NCI-H510A (cell line): ENCODE measurements at places on chromosomes 7 and 10.

GRCh38 chr10:71771821-71772617 is 1.3 kb downstream of the VSIR start:
- DNase-seq = no peak

DNA sequence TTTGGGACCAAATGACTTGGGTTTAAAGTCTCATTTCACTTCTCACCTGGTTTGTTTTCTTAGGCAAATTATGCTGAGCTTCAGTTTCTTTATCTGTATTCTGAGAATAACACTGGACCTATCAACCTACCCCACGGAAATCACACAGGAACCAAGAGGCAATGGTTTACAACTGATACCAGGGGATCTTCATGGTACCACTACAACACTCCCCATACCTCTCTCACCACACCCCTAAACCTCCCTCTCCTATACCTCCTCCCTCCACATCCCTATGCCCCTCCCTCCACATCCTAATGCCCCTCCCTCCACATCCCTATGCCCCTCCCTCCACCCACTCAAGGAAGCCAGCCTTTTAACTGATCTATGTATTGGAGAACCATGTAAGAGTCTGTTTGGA is 9.9 kb downstream of the FAM204A start:
- no peak for DNase-seq

- no peak for DNase-seq
Observed at GRCh38 chr10:124016804-124017375, 76.5 kb downstream of the CHST15 start.

- DNase-seq = no peak
Observed at GRCh38 chr7:73567846-73568685, 10.3 kb downstream of the TBL2 start.

- no peak for DNase-seq
Observed at GRCh38 chr7:638256-639011, 88.1 kb upstream of the DNAAF5 start.

GRCh38 chr10:78838141-78838657 is 230.6 kb upstream of the ZMIZ1 start:
- no peak for DNase-seq

DNA sequence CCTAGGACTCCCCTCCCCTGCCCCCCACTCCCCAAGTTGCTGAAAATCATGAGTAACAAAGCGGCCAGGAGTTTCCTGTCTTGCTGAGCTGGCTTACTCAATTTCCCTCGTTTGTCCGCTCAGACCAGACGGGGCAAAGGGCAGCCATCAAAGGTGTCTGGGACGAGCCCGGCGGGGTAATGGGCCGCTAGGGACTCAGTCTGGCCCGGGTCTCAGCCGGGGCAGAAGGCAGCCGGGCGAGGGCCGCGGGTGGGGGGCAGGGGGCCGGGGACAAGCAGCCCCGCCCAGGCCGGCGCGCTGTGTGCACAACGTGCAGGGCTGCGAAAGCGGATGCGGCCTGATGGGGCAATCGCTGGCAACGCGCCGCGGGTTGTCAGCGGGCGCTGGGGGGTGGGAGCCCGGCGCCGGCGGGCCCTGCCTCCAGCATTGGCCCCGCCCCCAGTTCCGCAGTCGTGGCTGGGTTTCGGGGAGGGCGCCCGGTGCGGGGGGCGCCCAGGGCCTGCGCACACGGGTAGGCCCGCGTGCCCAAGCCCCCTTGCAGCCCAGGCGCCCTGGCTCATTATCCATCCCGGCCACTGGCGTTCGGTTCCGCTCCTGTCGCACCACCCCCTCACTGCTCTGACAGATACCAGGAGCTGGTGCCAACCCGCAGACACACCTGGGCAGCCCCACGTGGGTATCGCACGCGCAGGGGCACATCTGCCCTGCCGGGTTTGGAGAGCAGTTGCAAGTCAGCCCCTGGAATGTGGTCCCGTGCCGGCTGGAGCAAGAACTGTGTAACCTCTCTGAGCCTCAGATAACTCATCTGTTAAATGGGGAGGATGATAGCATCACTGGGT is 35.1 kb downstream of the DNAJB12 start:
- peak; percentile 80 for DNase-seq

DNA sequence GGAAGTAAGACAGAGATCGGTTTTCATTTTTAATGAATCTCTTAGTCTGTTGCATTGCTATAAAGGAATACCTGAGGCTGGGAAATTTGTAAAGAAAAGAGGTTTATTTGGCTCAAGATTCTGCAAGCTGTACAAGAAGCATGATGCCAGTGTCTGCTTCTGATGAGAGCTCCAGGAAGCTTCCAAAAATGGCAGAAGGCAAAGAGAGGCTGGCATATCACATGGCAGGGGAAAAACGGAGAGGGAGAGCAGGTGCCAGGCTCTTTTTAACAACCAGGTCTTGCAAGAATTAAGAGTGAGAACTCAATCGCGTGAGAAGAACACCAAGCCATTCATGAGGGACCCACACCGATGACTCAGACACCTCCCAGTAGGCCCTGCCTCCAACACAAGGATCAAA is 125.0 kb upstream of the THSD7A start:
- DNase-seq = no peak

DNA sequence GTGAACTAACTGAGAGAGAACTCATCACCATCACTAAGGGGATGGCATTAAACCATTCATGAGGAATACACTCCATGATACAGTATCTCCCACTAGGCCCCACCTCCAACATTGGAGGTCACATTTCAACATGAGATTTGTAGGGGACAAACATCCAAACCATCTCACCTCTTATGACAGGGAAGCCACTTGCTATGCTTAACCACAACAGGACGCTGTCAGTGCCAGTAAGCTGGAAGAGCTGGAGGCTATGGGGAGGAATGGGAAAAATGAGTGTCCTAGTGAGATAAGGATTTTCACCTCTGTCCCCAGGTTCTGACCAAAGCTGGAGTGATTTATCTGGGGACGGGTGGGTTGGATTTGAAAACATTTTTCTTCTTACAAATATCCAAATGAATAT is 17.6 kb downstream of the PLCE1 start:
- no peak for DNase-seq

GRCh38 chr10:96431211-96431970 is 72.6 kb upstream of the OPALIN start:
- DNase-seq = no peak

DNA sequence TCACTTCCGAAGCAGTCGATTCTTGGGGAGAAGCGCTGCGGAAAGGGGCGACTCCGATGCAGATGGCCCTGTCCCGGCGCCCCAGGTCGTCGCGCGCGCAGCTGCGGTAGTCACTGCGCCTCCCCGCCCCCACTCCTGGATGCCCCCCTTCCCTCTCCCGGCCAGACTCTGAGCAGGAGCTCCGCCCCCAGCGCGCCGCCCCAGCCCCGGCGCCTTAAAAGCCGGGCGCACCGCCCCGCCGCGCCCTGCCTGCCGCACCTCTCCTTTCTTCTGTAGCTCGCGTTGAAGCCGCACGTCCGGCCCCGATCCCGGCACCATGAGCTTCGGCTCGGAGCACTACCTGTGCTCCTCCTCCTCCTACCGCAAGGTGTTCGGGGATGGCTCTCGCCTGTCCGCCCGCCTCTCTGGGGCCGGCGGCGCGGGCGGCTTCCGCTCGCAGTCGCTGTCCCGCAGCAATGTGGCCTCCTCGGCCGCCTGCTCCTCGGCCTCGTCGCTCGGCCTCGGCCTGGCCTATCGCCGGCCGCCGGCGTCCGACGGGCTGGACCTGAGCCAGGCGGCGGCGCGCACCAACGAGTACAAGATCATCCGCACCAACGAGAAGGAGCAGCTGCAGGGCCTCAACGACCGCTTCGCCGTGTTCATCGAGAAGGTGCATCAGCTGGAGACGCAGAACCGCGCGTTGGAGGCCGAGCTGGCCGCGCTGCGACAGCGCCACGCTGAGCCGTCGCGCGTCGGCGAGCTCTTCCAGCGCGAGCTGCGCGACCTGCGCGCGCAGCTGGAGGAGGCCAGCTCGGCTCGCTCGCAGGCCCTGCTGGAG is at the start of gene INA:
INA (plus strand) TSS at position 243 of the 817 bp plus-strand sequence; CDS start at position 317, 74 bp downstream.
- DNase-seq = peak; percentile 78

DNA sequence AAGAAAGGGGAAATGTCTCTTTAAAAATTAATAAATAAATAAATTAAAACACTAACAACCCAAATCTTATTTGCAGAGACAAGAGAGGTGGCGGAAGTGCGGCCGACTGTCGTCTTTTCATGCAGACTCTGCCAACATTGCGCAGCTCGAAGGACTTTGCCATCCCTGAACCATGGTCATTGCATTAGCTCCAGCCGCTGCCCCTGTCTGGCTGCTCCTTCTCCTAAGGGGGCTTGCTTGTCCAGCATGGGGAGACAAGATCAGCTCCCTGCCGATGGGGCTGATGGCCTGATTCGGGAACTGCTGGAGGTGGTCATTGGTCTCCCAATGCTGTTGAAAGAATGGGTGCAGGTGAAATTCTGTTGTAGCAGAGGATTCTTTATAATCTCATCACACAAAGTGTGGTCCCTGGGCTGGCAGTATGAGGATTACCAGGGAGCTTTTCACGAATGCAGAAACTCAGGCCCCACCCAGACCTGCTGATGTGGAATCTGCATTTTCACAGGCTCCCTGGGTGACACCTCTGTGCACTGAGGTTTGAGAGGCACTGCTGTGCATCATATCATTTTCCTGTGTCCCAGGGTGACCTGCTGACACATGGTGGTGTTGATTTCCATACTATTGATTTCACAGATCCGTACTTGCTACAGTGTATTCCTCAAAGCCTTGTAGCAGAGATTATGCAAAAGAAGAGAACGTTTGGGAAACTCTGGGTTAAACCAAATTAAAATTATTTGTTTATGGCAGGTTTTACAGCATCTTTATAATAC is 172.4 kb upstream of the ZMIZ1 start:
- no peak for DNase-seq

DNA sequence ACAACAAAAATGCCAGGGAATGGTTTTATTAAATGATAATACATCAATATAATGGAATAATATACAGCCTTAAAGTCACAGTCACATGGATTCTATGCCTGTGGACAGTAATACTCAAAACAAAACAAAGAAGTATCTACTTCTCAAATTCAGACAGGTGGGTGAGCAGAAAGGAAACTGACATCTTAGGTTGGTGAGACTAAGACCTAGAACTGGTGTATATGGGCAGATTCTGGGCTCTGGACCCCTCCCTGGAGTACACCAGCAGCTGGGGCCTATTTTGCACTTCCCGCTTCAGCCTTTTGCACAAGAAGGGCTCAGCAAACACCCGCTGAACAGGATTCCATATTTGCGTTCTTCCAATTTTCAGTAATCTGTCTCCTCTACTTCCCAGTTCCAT is 5.4 kb upstream of the FIS1 start:
- no peak for DNase-seq

DNA sequence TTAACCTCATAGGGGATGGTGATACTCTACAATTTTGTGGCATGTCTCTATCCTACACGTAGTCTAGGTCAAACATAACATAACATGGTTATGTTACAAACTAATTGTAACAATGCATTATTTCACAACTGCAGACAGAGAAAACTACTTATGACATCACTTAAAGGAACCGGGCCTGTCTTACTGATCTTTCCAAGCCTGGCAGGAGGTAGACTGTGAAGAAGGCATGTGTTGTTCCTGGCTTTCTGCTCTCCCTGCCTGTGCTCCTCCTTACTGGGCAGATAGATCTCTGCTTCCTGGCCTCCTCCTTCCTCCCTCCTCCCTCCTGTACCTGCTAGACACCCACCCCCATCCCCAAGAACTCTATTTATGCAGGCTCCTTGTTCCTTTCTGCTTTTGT is 5.4 kb downstream of the CACNB2 start:
- no peak for DNase-seq

- DNase-seq = no peak
Observed at GRCh38 chr10:60809157-60809556, 30.9 kb downstream of the CDK1 start.

DNA sequence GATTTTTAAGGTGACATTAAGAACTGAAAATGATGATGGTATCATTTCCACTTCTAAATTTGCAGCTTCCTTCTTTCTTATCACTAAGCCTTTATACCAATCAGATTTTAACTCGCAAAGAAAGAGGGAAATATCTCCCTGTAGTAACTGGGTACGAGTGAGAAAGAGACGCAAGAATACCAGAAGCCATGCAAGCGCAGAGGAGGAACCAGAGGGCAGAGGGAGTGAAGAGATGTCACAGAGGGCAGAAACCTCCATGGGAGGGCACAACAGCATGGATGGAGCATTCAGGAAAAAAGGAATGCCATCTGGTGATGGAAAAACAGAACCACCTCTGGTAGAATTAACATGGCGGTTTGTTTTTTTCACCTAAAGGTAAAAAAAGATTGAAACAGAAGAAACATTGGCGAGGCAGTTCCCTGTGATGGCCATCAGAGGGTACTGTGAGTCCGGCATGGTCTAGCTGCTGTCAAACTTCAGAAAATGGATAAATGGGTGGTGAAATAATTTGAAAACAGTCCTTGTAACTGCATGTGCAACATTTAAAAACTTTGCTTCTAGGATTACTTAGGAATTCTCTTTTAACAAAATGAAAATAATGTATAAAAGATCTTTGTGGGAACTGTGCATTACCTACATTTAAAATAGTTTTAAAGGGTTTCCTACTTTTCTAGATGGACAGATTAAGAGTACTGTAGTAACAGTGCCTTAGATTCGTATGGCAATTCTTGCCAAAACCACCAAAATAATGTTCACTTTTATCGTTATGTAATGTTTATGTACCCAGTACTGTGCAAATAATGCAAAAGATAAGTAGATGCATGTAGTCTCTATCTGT is 91.8 kb downstream of the ARHGAP12 start:
- DNase-seq = no peak

GRCh38 chr7:22204312-22204711 is 152.6 kb downstream of the RAPGEF5 start:
- DNase-seq = no peak

GRCh38 chr7:140390034-140390433 is 8.3 kb downstream of the SLC37A3 start:
- no peak for DNase-seq

GRCh38 chr10:110076559-110077318 is 69.0 kb downstream of the ADD3 start:
- DNase-seq = no peak

DNA sequence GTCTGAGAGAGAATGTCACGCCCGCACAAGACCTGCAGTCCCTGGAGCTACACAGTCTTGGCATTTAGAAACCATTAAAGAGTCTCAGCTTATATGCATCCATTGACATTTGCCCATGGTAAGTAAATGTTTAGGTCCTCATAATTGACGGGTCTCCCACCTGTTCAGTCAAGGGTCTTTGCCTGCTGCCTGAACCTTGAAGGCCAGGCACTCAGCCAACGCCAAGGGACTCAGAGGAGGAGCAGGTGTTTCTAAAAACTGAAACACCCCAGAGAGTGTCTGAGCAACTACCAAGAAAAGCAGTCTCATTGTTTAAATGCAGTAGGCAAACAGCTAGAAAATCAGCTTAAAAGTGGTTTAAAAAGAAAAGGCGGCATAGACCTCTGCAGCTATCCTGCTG is 264.7 kb upstream of the AKR1E2 start:
- no peak for DNase-seq
